ENCODE measurements at places on chromosomes 1 and 21. TPM values are rescaled to one million over a fixed set of nuclear protein-coding genes. Genes with fewer than 3 reads are reported as not detected.

KRTAP7-1 gene
- total RNA-seq = not detected

- no peak for DNase-seq
These were observed 97.7 kb downstream of the PAPPA2 start for GRCh38 chr1:176560681-176561080.

- no peak for DNase-seq
These were observed 106.7 kb upstream of the KLHDC7A start for GRCh38 chr1:18373882-18374493.

DNA sequence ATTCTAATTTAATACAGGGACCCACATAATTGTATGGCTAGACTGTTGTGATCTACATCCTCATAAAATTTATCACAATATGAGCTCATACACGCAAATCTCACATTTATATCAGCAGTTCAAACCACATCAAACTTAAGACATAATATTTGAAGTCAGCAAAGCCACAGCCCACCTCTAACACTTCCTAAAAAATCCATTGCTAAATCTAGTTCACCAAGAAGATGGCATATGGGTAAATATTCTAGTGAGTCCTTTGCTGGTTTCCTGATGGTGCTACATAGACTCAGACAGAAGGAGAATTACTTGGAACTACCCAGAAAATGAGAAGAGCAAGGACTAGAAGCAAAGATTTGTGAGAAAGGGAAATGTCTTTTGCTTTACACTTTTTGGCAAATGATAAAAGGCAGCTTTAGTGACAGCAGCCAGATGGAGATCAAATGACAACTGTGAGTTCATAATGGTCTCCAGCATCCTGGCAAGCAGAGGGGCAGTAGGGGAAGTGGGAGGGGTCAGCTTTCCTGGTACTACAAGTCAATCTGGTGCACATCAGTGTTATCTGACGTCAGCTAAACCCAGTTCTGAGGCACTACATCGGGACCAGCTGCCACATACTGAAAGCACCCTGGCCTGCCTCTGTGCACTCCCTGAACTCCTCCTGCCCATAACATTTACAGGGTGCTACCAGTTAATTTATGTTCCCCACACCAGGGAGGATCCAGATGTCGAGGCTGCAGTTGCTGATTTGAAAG is 10.6 kb upstream of the GADD45A start:
- DNase-seq = peak; percentile 36

GRCh38 chr1:31671147-31671546 is 26.5 kb upstream of the PEF1 start:
- no peak for DNase-seq

DNA sequence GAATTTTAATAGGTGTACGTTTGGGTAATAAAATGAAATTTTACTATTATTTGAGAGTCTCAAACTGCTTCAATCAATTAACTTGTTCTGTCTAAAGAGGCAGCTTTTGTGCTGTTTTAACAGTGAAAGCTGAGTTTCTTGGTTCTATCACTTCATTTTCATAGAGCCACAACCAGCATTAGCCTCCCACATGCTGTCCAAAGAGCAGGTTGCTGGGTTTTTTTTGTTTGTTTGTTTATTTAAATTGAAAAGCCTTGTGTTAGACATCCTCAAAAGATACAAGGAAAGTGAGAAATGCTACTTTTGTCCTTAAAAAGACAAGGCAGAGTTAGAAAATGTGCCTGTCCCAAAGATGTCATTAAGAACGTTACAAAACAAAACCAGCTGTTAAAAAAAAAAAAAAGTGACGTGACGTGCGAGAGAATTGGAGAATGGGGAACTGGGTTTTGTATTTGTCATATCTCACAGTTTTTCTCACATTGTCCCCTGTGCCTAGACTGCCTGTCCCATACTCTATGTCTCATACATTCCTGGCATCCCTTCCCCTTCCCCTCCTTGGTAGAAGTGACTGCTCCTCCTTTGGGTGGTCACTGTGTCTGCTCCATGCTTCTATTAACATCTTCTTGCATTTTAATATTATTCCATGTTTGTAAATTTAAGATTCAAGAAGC is 63.1 kb upstream of the CD34 start:
- DNase-seq = no peak

All from activated T-helper 2 cell treated with anti-CD3 and anti-CD28 coated beads, Interferon-gamma antibody, Interleukin-2, Interleukin-4, amounts not matched to agents 10 μg/mL and 5 μg/mL and 100 μg/mL, durations not matched to agents 14 hours and 24 hours and 36 hours (primary cell).